ENCODE measurements at places on chromosomes 11 and 22.

- no peak for DNase-seq
Observed at GRCh38 chr22:25930083-25930482, 188.1 kb downstream of the MYO18B start.

DNA sequence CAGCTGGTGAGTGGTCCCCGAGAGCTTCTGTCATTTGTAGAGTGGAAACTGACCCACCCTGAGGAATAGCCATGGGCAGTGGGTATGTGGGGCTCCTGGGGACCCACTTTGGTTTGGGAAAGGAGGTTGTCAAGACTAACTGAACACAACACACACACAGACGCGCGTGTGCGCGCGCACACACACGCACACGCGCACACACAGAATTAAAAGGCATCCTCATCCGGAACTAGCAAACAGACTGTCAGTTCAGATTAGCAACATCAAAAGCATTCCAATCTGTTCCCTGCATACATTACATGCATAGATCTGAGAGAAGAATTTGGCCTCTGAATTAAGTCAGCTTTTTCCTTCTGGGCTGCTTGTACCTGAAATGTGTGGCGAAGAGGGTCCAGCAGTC lies 284.7 kb downstream of the ST3GAL4 start:
- no peak for DNase-seq

DNA sequence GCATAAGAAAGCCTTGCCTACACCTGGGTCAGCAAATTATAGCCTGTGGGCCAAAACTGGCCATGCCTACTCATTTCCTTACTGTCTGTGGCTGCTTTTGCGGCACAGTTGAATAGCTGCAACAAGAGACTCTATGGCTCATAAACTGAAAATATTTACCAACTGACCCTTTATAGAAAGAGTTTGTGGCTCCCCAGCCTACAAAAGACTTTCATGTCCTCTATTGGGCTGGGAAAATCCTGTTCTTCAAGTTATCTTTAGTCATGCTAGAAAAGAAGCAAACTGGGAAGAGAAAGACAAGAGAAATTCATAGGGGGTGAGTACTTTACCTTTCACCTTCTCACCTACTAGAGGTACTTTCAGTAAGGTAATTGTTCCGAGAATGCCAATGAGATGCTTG lies 175.1 kb downstream of the SWAP70 start:
- DNase-seq = no peak

DNA sequence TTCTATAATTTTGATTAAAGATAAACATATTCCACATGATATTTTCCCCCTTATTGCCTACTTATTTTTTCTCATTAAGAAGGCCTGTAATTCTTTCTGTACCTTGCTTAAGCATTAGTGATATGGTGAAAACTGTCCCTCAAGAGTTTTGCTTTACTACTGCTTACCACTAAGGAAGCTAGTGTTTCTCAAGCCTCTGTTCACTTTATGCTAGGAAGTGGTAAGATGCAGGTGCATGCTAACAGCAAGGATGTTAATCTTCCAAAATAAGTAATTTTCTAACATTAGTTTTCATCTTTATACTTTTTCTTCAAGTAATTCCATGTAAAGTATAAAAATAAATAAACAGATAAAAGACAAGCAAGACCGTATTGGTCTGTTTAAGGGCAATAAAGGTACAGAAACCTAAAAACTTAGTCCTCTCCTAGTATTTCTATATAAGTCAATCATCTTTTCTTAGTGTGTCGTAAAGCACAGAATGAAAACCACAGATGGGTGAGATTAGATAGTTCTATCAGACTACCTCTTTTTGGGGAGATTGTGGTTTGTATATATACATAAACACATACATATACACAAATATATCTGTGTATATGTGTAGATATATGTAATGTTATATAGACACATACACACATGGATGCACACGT lies 731.0 kb upstream of the CNTN5 start:
- DNase-seq = no peak

DNA sequence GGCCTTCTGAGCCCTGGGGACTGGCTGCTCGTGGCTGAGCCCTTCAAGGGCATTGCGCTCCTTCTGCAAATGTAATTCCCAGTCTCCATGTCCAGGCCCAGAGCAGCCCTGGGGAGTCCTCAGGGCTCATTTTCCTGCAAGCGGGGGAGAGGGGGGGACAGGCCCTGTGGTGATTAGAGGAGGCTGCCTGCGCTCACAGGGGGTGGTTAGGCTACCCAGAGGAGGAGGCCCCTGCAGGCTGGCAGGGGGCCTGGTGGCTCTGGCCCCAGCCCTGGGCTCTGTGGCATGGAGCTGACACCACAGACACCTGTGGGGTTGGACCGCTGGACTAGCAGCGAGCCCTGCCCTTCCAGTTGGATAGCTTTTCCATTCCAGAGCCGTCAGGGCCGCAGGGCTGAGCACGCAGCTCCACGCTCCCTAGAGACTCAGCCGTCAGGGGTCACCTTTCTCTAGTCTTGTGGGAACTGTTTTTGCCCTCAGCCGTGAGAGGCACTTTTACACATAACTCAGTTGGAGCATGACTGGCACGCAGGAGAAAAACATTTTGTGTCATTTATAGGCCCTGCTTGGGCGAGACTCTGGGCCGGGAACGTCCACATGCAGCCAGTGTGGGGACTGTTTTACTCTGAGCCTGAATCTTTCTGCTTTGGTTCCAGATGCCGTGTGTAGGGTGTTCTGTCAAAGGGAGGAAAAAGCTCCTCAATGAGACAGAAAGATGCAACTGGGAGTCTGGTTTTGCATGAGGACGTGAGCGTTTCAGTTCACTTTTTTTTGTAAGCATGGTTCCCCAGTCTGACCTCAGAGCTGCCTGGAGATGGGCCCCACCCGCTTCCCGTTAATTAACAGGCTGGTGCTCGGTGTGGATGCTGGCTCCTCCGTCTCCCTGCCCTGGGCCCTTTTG lies 58.1 kb downstream of the LRP5 start:
- no peak for DNase-seq

- no peak for DNase-seq
Observed at GRCh38 chr11:126186708-126187529, 24.5 kb downstream of the RPUSD4 start.

DNA sequence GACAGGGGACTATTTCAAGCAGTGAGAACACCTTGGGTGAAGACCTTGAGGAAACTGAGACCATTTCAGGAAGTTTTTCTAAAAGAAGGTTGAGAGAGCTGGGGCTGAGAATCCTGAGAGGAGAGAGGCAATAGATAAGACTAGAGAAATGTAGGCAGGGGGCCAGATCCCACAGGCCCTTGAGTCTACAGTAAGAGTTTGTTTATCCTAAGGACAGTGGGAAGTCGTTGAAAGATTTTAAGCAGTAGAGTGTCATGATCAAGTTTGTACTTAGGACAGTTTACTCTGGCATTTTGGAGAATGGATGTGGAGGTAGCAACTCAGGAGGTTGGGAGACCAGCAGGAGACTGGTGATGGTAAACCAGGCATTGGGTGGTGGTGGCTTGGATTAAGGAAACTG lies 17.1 kb downstream of the HSD17B12 start:
- DNase-seq = no peak

- peak; percentile 68 for DNase-seq
Observed at GRCh38 chr22:38202437-38203089, 769 bp downstream of the MAFF start.

DNA sequence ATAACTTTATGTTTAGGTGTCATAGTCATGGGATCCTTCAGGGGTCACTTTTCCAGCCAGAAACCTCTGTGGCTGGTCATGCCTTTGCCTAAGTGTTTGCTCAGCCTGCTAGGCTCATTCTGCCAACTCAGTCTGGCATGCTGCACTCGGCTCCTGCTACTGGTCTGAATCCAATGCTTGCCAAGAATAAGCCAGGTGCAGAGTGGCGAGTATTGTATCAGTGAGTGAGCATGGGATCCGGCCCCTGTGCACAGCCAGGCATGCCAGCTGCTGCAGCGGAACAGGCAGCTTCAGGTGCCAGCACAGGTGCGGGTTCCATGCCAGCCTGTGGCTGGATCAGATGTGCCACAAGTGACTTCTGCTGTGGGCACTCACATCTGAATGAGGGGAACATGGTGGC lies 1269.3 kb upstream of the CNTN5 start:
- no peak for DNase-seq

GRCh38 chr11:86152901-86153300 lies 84.0 kb upstream of the PICALM start:
- DNase-seq = no peak

DNA sequence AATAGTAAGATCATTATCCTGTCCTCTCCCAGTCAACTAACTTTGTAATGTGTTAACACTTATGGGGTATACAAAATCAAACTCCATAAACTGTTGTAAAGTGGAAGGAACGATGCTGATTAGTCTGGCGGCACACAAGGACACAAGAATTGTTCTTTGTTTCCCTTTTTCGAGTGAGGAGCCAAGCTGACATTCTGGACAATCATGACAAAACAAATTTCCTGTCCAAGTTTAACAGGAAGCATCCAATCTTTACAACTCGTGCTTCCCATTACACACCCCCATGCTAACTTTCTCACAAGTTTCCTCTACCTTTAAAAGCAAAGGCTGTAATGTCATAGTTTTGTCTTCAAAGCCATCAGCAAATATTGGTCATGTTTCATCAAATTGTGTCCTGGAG lies 20.4 kb upstream of the LDLRAD3 start:
- no peak for DNase-seq

- no peak for DNase-seq
Observed at GRCh38 chr11:74936087-74936486, 12.8 kb downstream of the XRRA1 start.

- DNase-seq = no peak
Observed at GRCh38 chr11:6745465-6746015, 26.2 kb downstream of the OR2AG2 start.

DNA sequence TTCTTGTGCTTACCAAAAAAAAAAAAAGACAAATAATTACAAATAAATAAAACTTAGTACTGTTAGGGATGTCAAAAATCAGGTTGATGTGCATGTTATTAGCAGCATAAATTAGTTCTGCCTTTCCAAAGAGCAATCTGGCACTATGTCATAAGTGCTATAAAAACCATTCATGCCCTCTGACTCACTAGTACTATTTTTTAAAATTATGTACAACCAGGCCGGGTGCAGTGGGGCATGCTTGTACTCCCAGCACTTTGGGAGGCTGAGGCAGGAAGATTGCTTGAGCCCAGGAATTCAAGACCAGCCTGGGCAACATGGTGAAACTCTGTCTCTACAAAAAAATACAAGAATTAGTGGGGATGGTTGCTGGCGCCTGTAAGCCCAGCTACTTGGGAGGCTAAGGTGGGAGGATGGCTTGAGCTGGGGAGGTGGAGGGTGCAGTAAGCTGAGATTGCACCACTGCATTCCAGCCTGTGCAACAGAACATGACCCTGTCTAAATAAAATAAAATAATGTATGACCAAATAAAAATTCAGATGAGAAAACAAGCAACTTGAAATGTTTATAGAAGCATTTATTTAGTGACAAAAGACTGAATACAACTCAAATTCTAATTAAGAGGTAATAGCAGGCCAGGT lies 25.3 kb downstream of the UEVLD start:
- no peak for DNase-seq

DNA sequence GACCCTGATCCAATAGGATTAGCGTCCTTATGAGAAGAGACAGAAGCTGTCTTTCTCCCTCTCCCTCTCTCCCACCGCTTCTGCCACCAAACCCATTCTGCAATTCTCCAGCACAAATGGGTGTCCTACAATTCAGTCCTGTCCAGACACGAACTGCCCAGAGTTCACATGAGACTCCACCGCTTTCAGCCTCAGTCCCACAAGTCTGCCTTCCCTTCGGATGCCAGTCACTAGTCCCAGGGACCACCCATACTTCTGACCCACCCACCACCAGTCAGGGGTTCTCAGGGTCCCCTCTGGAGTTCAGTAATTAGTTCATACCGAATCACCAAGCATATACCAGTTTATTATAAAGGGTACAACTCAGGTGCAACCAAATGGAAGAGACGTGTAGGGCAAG lies 73.6 kb downstream of the TRIM29 start:
- DNase-seq = no peak

GRCh38 chr11:119790476-119790875 lies 61.5 kb upstream of the NECTIN1 start:
- no peak for DNase-seq

GRCh38 chr11:19878520-19878919 lies 165.9 kb downstream of the NAV2 start:
- DNase-seq = no peak

DNA sequence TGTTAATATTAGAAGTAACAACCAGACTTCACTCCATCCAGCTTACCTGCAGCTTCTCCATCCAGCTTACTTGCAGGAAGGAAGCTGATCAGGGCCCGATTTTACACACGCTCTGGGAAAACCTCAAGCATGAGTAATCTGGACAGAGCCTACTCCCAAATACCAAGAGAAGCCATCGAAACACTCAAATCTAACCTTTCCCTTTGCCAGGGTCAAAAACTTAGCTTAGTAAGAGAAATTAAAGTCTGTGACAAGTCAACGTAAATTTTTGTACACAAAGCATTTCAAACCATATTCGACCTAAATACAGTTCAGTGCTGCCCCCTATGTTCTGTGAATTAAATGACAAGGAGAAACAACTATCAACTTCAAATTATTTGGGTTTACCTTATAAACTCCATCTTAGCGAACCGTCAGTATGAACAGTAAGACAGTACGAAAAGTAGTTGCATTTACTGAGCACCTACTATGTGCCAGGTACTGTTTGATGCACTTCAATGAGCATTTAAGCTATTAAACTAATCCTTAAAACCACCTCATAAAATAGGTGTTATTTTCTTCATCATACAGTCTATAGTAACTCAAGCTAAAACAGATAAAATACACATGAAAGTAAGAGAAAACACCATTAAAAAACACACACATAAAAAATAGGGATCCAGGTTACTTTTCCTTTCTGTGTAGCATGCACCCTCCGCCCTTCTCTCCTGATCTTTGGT lies 36.9 kb downstream of the ARFGAP3 start:
- DNase-seq = no peak

GRCh38 chr22:49295851-49296560 lies 531.7 kb downstream of the BRD1 start:
- DNase-seq = no peak

DNA sequence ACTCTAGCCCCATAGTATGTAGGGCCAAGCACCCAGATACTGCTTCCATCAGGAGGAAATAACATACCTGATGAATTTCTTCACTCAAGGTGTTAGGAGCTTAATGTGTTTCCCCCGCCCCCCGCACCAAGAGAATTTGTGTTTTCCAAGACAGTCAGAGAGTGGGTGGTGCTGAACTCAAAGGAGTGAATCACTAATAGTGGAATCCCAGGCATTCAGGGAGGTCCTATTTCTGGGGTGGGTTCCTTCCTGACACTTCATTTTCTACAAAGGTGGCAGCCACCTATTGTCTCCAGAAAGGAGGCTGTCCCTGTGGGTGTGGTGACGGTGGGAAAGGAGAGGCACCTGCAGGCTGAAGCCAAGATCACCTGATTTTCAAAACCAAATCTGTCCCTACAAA lies 50.8 kb upstream of the ELF5 start:
- DNase-seq = no peak

DNA sequence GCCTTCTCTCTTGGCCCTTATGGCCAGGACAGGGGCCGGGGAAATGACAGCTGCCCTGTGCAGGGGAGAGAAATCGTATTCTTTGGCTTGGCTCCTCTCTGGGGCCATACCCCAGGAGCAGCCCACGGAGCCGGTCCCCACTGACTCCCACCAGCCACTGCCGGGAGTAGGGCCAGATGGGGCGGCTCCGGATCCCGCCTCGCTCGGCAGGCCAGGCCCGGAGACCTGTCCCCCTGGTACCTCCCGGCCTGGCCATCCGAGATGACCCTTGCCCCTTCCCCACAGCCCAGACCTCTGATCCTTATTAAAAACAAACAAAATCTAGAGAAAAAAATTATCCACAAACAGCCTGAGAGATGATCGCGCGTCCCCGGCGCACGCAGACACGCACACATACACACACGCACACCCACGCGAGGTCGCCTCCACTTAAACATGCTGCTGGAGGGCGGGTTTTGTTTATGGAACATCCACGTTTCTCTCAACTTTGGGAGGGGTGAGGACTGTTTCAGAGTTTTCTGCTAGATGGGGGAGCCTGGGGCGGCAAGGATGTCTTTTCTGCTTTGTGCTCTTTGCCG lies 59.1 kb downstream of the IGLL1 start:
- DNase-seq = no peak

Measured in activated naive CD4-positive, alpha-beta T cell treated with Interleukin-2 at 50 U/mL for 16 hours (primary cell).